ENCODE measurements at places on chromosomes 11 and 22.

DNA sequence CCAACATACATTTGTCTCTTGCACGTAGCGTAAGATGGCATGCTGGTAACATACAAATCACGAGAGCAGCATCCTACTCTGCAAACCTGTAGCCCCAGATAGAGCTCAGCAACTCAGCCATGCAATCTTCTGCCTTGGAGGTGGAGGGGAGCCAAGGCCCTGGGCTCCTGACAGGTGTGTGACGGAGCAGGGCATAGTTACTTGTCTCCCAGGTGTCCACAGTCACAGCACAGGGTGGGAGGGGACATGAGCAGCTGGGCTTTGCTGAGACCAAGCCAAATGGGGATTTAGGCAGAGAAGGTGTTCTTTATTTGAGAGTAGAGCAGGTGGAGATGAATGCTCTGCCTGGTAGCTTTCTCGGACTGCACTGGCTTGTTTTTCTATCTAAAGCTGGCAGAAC, 111.7 kb downstream of the TEAD1 start:
- DNase-seq: no peak

- DNase-seq: no peak
Observed at GRCh38 chr11:1388763-1389102, 1.0 kb upstream of the BRSK2 start.

- DNase-seq: no peak
Observed at GRCh38 chr11:29012507-29012906, 904.3 kb downstream of the METTL15 start.

- DNase-seq: no peak
Observed at GRCh38 chr11:126823274-126823673, 177.3 kb downstream of the KIRREL3 start.

- no peak for DNase-seq
Observed at GRCh38 chr11:69353696-69354544, 60.0 kb downstream of the MYEOV start.

GRCh38 chr11:121318848-121319834, 26.6 kb downstream of the SC5D start:
- peak; percentile 83 for DNase-seq

GRCh38 chr11:46649180-46649738, 31.9 kb downstream of the ATG13 start:
- DNase-seq: no peak

DNA sequence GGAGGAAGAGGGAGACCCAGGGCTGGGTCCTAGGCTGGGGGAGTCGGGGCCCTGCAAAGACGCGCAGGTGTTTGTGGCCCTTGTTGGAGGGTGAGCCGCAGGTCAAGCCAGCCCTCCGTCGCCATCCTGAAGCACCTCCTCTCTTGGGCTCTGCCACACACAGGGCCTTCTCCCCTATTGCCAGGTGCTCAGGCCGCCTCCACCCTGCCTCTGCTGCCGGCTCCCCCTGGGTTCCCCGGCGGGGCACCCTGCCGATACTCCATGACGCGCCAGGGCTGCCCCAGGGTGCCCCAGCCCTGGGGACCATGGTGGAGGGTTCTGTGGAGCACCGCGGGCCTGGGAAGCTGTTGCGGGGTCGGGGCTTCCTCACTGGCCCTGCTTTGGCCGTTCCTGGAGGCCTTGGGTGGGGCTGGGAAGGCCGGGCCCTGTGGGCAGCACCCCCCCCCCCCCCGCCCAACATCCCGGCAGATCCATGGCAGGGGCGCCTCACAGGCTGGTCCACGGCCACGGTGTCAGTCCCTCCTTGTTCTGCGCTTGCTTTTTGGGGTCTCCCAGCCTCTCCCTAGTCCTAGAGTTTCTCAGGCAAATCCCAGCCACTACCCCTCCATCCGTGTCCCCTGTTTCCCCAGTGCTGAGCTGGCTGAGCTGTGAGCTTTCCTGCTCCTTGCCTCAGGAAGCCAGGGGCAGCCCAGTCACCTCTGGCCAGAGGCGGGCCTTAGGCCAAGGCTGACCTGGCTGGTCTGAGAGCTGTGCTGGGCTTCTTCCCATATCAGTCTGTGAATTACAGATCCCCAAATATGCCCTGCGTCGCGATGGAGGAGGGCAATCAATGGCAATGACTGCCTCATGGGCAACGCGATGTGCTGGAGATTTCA, 2.3 kb upstream of the ADORA2A start:
- DNase-seq: no peak

- DNase-seq: no peak
Observed at GRCh38 chr11:33052231-33052630, 12.9 kb downstream of the TCP11L1 start.

- no peak for DNase-seq
Observed at GRCh38 chr11:1014276-1014675, 22.2 kb downstream of the MUC6 start.

- DNase-seq: no peak
Observed at GRCh38 chr11:22416462-22416861, 78.3 kb downstream of the SLC17A6 start.

- DNase-seq: no peak
Observed at GRCh38 chr11:116787436-116787785, 412 bp downstream of the ZPR1 start.

GRCh38 chr11:35046681-35047080, 92.3 kb upstream of the CD44 start:
- DNase-seq: no peak

DNA sequence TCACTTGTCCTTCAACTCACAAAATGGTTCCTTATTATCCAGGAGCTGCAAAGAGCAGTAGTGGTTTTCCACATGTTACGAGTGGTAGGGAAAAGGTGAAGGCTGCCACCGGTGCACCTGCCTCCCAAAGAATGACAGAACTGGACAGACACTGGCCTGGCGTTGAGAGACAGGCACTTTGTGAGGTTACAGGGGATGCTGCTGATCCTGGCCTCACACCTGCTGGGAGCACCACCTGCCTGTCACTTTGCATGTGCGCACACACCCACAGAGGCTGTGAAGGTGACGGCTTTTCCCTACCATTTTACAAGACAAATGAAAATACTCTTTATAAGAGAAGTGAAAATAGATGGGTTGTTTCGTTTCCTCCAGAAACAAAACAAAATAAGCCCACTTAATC, 175.3 kb upstream of the B3GAT1 start:
- DNase-seq: no peak

DNA sequence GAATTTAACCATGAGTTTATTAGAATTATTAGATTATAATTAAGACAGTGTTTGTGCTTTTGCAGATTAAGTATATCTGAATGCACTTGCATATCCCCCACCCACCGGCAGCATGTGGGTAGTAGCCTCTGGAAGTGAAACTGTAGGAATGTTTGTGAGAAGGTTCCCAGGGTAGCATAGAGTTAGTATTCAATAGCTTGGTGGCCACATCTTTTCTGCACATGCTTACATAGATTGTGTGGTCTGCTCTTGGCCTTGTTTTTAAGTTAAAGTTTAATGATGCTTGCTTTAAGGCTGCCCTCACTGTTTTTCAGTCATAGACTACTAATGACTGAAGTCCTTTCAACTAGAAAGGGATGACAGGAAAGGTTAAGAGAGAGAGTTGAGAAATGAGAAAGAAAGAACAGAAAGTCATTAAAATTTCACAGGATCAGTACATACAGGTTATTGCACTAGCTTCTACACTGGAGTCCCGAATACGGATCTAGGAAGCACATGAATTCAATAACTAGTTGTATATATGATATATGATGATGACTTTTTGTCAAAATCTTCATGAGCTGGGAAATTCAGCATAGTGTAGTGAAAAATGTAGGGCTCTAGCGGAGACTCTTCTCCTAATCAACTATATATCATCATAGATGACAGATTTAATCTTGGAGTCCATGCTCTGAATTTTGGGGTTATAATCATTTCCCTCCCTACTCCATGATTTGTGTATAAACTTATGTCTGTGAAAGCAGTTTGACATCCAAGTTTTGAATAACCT, 137.1 kb downstream of the ARHGAP42 start:
- DNase-seq: no peak

- DNase-seq: no peak
Observed at GRCh38 chr11:2399488-2400068, 972 bp upstream of the TSSC4 start.

- DNase-seq: no peak
Observed at GRCh38 chr11:17408026-17408425, 19.6 kb upstream of the KCNJ11 start.

- no peak for DNase-seq
Observed at GRCh38 chr11:61414547-61414946, 15.2 kb downstream of the CPSF7 start.

- DNase-seq: no peak
Observed at GRCh38 chr11:19690885-19691284, 21.8 kb upstream of the NAV2 start.

- DNase-seq: no peak
Observed at GRCh38 chr11:8722809-8723208, 40.2 kb downstream of the RPL27A start.

DNA sequence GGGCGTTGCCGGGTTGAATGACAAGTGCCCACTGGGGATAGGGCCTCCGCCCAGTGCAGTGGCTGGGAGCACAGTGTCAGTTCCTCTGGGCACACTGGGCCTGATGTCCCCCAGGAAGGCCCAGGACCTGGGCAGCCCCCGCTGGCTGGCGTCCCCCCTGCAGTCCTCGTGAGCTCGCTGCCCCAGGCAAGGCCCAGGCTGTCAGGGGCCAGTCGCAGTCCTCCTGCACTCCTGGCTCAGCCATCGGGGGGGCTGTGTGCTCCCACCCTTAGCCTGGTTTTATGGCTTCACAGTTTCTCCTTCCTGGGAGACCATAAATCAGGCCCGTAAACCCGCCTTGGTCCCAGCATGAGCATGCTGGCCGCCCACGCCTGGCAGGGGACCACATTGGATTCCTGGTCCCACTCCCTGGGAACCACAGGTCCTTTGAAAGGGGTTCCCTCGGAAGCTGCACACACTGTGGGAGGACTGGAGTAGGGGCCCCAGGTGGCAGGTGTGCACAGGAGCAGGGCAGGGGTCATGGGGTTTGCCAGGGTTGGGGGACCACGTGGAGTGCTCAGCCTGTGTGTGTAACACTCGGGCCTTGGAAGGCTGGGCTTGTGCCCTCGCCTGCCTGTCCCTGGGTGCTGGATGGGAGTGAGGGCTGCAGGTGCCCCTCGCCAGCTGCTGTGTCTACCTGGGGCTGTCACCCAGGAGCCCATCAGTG, 113.6 kb downstream of the KCNQ1OT1 start:
- DNase-seq: no peak

GRCh38 chr11:67539550-67539949, 16.3 kb upstream of the CABP2 start:
- no peak for DNase-seq

GRCh38 chr11:76419896-76420295, 24.9 kb upstream of the EMSY start:
- DNase-seq: no peak

DNA sequence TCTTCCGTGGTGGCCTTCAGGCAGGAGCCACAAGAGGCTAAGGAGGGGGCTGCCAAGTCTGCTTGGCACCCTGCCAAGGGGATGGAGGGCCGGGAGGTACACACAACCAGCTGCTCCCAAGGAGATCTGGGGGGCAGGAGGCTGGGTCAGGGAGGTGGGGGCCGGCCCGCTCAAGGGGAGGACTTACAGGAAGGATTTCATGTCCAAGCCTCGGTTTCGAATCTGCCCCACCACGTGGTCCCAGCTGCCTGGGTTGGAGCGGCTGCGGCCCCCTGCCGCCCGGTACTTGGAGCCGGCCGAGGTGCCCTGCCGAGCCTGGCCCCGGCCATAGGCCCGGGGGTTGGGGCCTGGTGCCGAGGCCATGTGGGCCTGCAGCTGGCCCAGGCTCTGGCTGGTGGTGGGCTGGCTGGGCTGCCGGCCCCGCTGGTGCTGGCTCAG, 33.5 kb downstream of the LRRC10B start:
- DNase-seq: no peak

- peak; percentile 3 for DNase-seq
Observed at GRCh38 chr11:27553186-27553585, 46.6 kb upstream of the LIN7C start.

- no peak for DNase-seq
Observed at GRCh38 chr11:40393511-40393910, 1065.9 kb downstream of the LRRC4C start.

- no peak for DNase-seq
Observed at GRCh38 chr22:50236731-50237409, 8.0 kb downstream of the TUBGCP6 start.

DNA sequence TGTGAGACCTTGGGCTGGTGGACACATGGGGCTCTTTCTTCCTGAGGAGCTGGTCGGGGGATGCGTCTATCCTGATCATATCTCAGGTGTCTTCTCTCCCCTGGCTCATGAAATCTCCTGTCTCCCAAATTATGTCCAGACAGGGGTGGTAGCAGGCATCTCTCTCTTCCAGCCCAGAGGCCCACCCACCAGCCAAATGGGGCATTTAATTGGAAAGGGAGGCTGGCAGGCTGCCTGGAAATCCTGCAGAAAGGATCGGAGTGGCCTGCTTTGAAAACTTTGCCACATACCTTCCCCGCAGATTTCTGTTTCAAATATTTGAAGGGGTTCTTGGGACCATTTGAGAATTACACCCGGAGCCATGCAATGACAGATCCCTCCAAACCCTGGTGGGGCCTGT, 37.4 kb downstream of the SMIM38 start:
- DNase-seq: no peak

- DNase-seq: no peak
Observed at GRCh38 chr22:31210556-31211421, 1.3 kb upstream of the LIMK2 start.

DNA sequence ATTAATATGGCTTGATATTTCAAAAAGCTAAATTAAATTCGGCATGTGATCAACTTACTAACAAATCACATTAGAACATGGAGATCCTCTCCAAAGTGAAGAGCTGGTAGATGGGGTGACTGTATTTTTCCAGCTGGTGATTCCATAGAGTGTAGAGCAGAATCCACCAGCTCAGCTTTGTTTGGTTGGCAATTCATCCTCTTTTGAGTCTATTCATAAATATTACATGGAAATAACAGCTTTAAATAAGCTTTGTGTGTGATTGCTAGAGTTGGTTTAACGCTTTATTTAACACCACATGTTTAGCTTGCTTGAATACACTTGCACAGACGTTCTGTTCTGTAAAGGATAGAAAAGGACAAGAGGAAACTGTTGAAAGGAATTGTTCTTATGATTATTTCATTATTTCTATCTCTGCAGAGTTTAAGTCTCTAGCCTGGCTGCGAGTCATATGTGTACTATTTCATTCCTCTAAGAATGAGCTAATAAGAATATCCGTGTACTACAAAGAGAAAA, 738.3 kb upstream of the KIRREL3 start:
- no peak for DNase-seq

DNA sequence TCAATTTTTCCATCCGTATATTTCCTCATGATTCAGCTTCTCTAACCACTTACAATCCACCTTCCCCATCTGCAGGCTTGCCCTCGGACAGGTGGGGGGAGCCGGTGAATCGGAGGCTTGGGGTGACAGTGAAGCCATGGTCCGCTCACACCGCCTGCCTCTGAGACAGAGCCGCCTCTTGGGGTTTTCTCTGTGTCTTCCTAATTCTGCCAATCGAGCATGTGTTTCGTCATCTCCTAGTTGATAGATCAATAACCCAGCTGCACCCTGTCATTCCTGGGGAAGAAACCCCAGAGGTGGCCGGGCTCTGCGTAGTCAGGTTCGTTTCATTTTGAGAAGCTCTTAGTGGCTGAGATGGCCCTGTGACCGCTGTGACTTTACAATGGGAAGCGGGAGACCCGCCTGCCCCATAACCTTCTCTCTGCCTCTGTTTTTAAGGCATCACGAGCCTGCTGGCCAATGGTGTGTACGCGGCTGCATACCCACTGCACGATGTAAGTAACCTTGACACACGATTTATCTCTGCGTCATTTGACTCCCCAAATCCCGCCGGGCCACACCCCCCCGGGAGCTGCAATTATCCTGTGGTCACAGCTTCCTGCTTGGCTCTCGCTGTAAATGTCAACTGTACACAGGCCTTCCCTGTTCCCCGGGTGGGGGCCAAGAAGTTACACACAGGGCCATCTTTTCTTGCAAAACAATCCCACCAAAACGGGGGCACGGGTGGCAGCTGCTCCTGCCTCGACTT, 33.3 kb downstream of the ANO1 start:
- DNase-seq: no peak

GRCh38 chr11:130439160-130439519, 9.3 kb upstream of the ADAMTS15 start:
- DNase-seq: no peak

Measured in NCI-H2227 treated with DMSO at 0.1 percent for 48 hours (cell line).